ENCODE measurements at places on chromosomes 12 and 14. TPM values are rescaled to one million over a fixed set of nuclear protein-coding genes. Genes with fewer than 3 reads are reported as not detected.

GRCh38 chr14:69693801-69694729, 72.9 kb upstream of the SRSF5 start:
- no peak for DNase-seq

GNB3 gene
- 4.0 TPM for total RNA-seq

LRRK2 gene
- total RNA-seq, result 8.4 TPM

- no peak for DNase-seq
These were observed 10.6 kb downstream of the FICD start for GRCh38 chr12:108525681-108526080.

GRCh38 chr14:55139141-55139540, 10.1 kb downstream of the LGALS3 start:
- DNase-seq, result no peak

- DNase-seq, result no peak
These were observed 327.7 kb downstream of the TMEM121 start for GRCh38 chr14:105853907-105854599.

- no peak for DNase-seq
These were observed 9.4 kb downstream of the CDCA4 start for GRCh38 chr14:105011312-105011990.

- DNase-seq, result no peak
These were observed 1189.5 kb upstream of the TMEM132C start for GRCh38 chr12:127077262-127078045.

GRCh38 chr12:62190689-62191490, 69.3 kb upstream of the USP15 start:
- no peak for DNase-seq

TIMM9 gene
- total RNA-seq, result 24.1 TPM

MYL2 gene
- total RNA-seq, result 17,347 TPM

DNA sequence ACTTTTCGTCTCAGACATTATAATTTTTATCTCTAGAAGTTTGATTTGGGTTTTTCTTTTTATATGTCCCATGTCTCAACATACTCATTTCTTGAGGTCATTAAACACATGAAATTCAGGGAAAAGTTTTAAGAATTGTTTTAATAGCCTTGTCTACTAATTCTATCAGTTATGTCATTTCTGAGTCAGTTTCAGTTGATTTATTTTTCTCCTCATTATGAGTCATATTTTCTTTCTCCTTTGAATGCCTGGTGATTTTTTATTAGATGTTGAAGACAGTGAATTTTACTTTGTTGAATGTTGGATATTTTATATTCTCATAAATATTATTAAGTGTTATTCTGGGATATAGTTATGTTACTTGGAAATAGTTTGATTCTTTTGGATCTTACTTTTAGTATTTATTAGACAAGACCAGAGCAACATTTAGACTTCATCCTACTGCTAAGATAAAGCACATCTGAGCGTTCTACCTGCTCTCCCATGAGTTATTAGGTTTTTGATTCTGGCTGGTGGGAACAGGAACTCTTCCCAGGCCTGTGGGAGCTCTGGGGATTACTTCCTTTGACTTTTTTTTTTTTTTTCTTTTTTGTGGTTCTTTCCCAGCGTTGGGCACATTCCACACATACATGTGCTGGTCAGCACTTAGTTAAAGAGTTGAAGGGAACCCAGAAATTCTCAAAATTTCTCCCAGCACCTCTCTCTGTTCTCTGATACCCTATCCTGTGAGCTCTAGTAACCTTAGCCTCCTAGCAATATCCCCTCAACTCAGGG, 1157.7 kb downstream of the BCL11B start:
- no peak for DNase-seq

DNA sequence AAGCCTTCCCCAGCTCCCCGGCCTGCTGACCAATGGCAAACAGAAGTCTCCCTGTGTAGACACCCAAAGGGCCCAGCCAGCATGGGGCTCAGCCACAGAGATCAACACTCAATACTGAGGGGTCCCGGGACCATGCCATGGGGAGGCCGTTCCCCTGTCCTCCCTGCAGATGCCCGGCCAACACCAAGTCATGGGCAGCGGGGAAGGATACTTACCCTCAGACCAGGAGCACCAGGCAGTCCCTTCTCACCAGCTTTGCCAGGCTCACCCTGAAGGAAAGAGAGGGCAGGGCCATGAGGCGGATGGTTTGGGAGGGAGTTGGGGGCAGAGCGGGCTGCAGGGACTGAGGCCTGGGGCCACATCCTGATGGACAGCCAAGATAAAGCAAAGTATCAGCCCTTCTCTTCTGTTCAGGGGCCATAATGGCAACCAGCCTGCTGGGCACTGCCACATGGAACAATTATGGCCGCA, 19.9 kb downstream of the COL2A1 start:
- DNase-seq, result no peak

- DNase-seq, result no peak
These were observed 30.8 kb downstream of the PLEKHG3 start for GRCh38 chr14:64734990-64735389.

- no peak for DNase-seq
These were observed 63.2 kb downstream of the TESC start for GRCh38 chr12:117036046-117036445.

DNA sequence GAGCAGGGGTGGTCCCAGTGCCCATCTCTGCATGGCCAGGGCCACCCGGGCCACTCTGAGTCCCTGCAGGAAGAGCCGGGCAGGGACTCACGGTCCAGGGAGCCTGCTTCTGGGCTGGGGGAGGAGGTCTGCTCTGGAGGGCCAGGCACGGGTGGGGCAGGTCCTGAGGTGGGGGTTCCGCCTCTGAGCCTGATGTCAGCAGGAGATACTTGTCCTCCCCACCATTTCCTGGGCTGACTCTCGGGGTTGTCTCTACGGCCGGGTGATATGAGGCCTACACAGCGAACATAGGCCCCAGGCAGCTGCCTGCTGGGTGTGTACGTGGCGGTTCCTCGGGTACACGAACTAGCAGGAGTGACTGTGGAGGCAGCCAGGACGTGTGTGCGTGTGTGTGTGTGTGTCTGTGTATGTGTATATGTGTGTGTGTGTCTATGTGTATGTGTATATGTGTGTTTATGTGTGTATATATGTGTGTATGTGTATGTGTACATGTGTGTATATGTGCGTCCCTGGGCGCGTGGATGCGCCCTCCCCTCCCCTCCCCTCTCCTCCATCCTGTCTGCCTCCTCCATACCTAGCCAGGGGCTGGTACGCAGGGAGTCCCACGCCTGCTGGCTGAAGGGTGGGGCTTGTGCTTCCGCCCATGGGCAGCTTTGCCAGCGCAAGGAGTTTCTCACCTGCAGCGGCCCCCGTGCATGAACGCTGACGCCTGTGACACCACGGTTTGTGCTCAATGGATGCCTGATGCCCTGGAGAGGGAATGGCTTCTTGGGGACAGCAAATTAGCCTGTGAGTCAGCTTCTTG, 30.4 kb upstream of the TRAF3 start:
- DNase-seq, result no peak

PGF gene
- 6.5 TPM for total RNA-seq

LRP1 gene
- total RNA-seq, result 143 TPM

PDZRN4 gene
- total RNA-seq, result not detected

- no peak for DNase-seq
These were observed 413.4 kb upstream of the USP15 start for GRCh38 chr12:61846765-61847164.

DNA sequence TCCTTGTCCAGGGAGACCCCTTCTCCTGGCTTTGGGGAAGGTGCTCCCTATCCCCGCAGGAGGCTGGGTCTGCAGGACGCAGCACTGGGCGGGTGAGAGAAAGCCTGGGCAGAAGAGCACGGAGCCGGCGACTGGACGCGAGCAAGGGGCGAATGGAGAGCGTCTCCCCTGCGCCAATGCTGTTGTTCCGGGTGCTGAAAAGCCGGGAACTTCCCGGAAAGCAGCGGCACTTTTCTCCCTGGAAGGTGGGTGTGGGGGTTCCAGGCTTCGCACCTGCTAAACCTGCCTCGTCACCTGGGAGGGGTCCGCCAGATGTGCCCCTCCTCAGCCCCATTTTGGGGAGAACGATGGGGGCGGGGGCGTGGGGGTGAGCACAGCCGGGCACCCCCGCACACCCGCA, 417.1 kb upstream of the TMTC1 start:
- no peak for DNase-seq

DNA sequence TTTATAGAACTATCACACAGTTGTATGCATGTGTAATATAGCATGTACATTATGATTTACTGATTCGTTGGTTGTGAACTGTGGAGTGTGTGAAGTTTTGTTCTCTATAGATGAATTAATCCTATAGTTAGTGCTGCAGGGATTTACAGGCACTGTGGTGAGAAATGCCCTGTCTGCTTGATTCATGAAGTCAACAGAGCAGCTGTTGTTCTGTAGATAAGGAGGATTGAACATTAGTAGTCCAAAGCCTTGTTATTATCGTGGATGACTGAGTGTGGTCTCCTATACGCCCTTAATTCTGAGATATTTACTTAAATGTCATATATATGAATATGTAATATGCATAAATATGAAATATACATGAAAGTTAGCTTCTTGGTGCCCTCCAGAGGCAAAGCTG, 98.3 kb downstream of the DNAH10 start:
- DNase-seq, result no peak

GRCh38 chr12:100348657-100349454, 8.0 kb upstream of the SLC17A8 start:
- DNase-seq, result no peak

IL22 gene
- not detected for total RNA-seq

SYCP3 gene
- total RNA-seq, result not detected

SYT1 gene
- 0.24 TPM for total RNA-seq

GRCh38 chr12:65449400-65449799, 170.9 kb downstream of the MSRB3 start:
- no peak for DNase-seq

- DNase-seq, result no peak
These were observed 41.3 kb downstream of the EVL start for GRCh38 chr14:100106250-100107112.

- DNase-seq, result no peak
These were observed 363.4 kb upstream of the PDE3A start for GRCh38 chr12:20004952-20005351.

DNA sequence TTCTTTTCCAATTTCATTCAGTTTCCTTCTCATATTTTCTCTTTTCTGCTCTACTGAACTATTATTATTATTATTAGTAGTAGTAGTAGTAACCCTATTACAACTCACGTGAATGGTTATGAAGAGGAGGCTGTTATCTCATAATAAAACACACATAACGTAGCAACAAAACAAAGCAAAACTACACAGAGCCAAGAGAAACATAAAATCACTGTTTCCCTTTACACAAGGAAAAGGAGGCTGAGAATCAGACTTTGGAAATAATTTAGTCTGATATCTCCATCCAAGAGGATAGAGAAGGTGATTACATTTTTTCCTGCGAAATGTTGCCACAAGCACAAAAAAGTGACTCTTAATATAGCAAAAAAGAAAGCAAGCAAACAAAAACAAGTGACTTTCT, 975.8 kb upstream of the FLRT2 start:
- no peak for DNase-seq
